Hematopoietic multipotent progenitor cell treated with erythropoietin and hydrocortisone succinate and interleukin-3 and kit ligand, for 4 days (in vitro differentiated cells): ENCODE measurements at places on chromosomes 6 and 20.
A peak's percentile ranks its signal among the peaks of the same experiment; 100 is the strongest.

DNA sequence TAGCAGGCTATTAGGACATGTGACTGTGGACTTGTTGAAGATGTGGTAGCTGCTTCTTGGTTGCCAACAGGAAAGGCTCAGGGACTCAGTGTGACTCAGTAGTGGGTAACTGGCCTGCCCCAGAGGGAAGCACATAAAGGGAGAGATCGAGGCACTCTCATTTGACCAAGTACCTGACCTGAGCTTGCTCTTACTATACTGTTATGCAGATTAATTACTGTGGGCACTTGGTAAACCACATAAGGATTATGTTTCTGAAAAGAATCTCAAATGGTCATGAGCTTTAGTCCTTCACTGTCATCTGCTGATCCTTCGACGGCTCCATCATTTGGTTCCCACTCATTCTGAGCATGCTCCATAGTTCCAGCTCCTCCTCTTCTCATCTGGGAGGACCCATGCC, 48.2 kb upstream of the RPL7L1 start:
- DNase-seq: no peak

DNA sequence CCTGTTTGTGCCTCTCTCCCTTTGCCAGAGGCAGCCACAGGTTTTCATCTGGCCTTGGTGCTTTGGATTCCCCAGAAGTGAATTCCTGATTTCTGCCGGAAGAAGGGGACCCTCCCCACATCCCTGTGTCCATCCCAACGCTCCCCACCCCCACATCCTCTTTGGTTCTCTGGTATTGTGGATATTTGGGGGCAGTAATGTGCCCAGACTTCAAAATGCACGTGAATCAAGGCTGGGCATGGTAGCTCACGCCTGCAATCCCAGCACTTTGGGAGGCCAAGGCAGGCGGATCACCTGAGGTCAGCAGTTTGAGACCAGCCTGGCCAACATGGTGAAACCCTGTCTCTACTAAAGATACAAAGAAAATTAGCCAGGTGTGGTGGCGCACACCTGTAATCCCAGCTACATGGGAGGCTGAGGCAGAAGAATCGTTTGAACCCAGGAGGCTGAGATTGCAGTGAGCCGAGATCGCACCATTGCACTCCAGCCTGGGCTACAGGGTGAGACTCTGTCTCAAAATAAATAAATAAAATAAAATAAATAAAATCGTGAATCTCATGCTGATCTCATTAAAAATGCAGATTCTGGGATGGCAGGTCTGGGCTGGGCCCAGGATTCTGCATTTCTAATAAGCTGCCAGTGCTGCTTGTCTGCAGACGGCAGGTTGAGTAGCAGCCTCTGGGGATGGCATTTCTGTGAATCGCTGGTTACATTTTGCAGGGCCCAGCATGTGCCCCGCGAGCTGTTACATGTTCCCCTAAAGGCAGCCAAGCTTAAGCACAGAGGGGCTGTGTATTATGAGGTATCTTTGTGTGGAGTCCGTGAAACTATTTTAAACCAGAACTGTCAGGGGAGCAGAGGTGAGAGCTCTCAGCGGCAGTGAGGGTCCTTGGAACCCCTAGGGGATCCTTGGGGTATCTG, 49.0 kb downstream of the SYNJ2 start:
- peak; percentile 53 for DNase-seq

DNA sequence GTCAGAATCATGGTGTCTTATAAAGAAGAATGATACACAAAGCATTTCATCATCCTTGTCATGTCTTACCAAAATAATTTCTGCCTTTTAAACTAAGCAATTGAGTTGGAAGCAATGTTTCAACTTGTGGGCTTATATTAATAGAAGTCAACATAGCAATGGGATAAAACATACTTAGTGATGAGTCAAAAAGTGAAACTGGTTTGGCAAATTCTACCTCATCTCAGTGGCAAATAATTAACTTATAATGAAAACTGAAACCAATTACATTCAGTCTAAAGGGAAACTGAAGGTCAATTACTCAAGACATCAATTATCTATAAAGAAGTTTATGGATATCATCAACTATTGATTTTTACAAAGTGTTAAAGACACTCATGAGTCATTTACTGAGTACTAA, 463.8 kb downstream of the BMP2 start:
- no peak for DNase-seq

- DNase-seq: no peak
Measured at GRCh38 chr6:74167511-74167910, 471.5 kb downstream of the CD109 start.

GRCh38 chr6:136502786-136503185, 47.4 kb downstream of the MAP7 start:
- peak; percentile 29 for DNase-seq

DNA sequence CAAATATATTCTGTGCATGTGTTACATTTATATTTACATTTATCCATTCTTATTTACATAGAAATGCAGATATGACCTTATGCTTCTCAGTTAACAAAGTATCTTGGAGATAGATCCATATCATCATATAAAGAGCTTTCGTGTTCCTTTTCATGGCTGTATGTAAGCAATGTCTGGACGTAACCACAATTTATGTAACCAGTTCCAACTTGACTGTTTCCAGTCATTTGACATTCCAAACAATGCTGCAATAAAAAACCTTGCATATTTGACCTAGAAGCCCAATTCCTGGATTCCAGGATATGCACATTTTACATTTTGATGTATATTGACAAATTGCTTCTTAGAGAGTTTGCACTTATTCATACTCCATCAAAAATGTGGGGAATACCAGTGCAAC, 113.7 kb upstream of the F13A1 start:
- no peak for DNase-seq

- DNase-seq: no peak
Measured at GRCh38 chr20:53080969-53081871, 109.1 kb downstream of the TSHZ2 start.

DNA sequence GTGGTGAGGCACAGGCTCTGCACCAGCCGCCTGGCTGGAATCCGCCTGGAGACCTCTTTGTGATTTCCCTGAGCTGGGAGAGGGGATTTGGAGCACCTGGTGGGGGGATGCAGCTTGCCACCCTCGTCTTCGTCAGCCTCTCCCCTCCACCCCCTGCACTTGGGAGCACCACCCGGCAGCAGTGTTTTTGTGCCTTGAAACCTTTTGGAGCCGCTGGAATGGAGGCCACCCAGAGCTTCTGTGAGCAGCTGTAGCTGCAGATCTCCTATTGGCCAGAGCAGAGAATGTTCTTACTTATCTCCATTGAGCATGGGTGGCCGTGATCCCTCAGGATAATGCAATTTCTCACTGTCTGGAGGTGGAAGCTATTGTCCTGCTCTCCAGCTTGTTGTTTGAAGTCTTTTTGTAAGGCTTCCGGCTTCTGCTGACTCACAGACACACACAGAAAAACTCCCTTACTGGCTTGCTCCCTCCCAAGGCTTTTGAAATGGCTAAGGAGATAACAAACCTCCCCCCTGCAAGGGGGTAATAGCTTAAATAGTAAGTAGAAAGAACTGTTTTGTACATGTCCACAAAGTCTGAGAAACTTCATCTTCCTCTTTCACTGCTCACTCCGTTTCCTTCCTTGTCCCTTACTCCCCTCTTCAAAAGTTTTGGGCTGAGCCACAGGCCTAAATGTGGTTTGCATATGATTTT, 271.2 kb downstream of the PRL start:
- peak; percentile 93 for DNase-seq

GRCh38 chr6:153804755-153805330, 234.2 kb upstream of the OPRM1 start:
- DNase-seq: no peak

- no peak for DNase-seq
Measured at GRCh38 chr6:148445620-148446019, 103.0 kb downstream of the SASH1 start.

DNA sequence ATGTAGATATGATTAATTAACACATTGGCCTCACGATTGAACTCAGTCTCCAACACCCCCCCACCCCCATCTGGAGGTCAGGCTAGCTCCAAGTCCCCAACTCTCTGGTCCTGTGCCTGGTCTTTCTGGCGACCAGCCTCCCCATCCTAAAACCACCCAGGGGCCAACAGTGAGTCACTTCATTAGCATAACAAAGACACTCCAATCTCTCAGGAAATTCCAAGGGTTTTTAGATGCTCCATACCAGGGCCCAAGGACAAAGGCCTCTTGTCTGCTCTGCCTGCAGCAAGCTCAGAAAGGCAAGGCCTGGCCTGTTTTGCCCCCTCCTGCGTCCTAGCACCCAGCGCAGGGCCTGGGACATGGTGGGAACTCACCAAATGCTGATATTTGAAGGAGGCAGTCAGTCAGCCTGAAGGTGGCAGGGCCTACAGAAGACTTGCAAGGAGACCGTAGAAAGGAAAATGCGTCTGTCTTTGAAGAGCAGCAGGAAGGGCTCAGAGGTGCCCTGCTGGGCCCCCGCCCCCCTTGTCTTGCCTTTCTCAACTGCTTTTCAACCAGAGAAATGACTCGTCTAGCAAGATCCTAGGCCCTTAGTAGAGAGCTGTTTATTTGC, 184.7 kb downstream of the CDH4 start:
- DNase-seq: peak; percentile 4

DNA sequence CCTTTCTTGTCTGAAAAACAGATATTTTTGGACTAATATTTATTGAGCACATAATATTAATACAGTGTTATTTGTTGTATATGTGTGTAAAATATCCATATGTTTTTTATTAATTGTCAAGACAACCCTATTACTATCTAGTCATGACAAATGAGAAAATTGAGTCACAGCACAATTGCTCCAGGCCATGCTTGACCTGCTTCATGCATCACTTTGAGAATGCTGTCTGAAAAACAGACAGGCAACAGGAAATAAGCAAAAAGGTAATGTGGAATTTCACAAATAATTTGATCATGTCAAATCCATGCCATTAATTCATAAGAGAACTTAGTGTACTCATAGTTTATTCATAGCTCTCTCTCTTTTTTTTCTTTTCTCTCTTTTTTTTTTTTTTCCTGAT, 246.5 kb downstream of the RIMS1 start:
- no peak for DNase-seq

GRCh38 chr6:6870921-6871320, 236.8 kb upstream of the RREB1 start:
- peak; percentile 48 for DNase-seq

- no peak for DNase-seq
Measured at GRCh38 chr6:31252625-31253024, 19.3 kb downstream of the HLA-C start.

DNA sequence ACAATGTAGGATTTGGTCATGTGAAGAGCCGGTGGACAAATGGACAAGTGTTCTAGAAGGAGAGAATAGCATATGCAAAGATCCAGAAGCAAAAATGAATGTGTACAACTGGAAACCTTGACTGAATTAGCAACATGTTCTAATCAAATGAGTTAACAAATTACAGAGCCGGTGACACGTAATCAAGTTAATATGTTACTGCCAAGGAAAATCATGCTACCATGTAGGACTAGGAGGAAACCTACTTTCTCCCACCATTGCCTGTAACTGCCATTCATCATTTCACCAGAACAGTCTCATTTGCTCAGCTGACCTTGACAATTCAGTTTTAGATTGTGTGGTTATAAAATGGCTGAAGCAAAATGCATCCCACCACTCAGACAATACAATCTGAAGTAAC, 179.4 kb downstream of the KIF16B start:
- DNase-seq: no peak

DNA sequence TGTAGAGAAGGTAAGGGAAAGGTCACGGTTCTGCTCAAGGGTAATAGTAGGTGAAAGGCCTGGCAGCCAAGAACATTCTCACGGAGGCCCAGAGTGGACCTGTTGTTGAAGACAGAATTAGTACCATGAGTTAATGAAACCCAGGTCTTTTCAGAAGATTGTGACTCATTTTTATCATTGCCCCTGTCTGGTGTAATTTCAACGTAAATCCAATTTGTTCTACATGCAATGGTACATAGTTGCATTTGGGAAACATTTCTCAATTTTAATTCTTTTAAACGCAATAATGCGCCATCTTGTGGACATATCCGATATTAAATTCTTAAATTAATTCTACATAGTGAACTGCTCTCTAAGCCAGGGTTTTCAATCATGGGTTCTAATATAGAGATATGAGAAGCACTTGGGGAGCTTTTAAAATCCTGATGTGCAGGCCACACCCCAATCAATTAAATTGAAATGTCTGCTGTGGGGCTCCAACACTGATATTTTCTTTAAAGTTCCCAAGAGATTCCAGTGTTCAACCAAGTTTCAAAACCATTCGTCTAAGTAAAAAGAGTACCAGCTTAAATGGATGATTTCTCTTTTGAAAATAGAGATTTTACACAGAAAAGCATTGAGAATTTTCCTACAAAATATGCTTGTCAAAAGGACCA, 257.4 kb downstream of the PLCB1 start:
- peak; percentile 83 for DNase-seq

DNA sequence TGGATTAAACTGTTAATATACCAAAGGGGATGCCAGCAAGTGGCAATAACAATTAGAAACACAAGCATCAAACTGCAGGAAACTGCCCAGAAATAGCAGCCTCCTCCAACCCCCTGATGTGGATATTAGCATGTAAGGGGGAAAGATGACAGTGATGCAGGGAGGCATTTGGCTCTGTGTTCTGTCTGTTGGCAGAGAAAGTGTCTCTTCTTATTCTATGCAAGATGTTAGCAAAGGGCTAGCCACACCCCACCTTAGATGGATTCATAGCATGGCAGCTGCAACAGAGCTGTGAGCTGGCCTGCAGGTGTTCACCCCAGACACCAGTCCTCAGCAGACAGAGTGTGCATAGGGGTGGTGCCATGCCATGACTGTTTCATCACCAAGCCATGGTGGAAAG, 38.0 kb downstream of the SCP2D1 start:
- DNase-seq: no peak

DNA sequence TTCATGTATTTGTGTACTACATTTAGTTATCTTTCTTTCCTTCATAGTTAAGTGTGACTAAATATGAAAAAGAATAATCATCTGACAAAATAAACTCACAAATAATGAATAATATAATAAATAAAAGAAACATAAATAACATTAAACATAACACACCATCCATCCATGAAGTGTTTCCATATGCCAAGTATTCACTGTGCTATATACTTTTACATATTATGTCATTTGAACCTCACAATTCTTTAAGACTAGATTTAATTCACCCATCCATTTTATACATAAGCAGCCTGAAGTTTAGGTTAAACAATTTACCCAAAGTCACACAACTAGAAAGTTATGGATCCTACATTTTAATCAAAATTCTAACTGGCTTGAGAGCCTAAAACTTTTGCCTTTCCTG, 549.4 kb upstream of the HS3ST5 start:
- no peak for DNase-seq

DNA sequence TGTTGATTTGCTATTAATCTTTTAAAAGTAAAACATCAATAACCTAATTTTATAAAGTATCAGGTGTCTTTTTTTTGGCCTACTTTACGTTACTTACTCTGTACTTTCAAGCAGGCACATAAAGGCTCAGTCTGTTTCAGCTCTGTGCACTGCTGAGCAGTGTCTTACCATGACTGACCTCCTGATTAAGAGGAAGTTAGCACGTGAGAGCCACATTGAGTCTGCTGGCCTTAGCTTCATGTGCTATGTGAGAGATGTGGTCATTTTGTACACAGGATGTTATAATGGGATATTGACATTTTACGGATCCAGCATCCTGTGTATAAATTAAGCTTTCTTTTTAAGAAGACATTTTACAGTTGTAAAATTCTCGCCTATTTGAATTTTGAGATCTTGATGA, 31.9 kb downstream of the ARID1B start:
- peak; percentile 78 for DNase-seq

GRCh38 chr20:53023732-53024520, 51.8 kb downstream of the TSHZ2 start:
- DNase-seq: no peak

GRCh38 chr6:42764911-42765648, 16.8 kb upstream of the BICRAL start:
- DNase-seq: no peak

- no peak for DNase-seq
Measured at GRCh38 chr20:49313283-49313682, 35.4 kb upstream of the ZNFX1 start.
